ENCODE measurements at places on chromosomes 7 and 10.

- no peak for DNase-seq
These were observed 74.6 kb upstream of the KIF5B start for GRCh38 chr10:32130788-32131187.

DNA sequence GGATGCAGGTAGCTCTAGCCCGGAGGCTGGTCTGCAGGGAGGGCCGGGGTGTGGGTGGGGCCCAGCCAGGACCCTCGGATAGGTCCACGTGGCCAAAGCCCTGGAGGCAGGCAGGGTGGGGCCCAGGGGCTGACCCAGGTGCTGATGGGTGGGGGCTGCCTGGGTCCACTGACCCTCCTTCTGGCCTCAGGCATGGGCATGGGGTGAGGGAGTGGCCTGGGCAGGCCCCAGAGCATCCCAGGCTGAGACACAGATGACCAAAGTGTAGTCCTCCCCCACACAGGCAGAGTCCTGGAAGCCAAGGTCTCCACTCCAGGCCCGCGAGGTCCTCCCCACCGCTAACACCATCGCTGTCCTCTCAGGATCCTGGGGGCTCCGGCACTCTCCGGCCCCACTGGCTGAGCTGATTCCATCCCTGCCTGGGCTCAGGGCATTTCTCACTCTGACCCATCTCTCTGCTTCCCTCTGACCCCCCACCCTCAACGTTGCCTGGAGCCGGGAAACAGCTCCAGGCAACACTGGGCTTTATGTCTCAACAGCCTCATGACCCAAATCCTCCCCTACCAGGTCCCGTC, 20.7 kb upstream of the PPP2R2D start:
- no peak for DNase-seq

DNA sequence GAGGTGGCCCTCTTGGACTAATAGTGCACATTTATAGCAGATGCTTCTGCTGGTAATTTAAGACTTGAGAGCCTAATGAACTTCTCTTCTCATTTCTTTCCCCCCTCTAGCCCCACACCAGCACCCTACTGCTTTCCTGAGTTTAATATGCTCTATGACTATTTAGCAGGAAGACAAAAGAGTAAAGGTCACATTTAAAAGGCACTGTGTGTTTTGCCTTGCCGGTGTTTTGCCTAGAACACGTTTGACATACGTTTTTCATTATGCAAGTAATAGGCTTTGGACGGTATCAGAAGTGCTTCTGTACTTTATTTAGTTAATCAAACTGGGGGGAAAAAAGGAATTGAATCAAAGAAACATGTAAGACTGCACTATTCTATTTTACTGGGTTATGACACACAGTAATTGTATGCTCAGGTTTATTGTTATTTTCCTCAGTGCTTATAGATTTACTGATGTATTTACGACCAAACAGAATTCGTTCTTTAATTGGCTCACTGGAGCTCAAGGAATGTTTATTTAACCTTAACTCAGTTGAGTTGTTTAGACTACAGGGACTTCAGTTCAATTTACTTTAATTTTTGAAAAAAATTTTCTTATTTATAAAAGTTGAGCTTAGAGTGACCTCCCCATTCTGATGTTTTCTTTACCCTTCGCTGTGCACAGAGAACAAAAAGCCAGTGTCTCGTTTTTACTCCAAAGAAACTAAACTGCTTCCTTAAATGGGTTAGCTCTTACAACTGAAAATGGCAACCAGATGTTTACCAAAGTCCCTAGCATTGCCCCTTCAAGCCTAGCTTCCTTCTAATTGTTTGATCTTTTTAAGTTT, 35.4 kb downstream of the CPED1 start:
- no peak for DNase-seq

DNA sequence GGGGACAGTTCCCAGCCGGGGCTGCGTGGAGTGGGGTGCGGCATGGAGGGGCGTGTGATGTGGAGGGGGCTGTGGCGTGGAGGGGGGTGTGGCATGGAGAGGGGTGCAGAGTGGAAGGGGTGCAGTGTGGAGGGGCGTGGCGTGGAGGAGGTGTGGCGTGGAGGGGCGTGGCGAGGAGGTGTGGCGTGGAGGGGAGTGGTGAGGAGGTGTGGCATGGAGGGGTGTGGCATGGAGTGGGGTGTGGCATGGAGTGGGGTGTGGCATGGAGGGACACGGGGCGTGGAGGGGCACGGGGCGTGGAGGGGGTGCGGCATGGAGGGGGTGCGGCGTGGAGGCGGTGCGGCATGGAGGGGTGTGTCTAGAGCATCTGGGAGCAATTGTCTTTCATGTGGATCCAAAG, 33.6 kb downstream of the NKX6-2 start:
- no peak for DNase-seq

- no peak for DNase-seq
These were observed 79.7 kb downstream of the ALOX5 start for GRCh38 chr10:45453639-45454255.

DNA sequence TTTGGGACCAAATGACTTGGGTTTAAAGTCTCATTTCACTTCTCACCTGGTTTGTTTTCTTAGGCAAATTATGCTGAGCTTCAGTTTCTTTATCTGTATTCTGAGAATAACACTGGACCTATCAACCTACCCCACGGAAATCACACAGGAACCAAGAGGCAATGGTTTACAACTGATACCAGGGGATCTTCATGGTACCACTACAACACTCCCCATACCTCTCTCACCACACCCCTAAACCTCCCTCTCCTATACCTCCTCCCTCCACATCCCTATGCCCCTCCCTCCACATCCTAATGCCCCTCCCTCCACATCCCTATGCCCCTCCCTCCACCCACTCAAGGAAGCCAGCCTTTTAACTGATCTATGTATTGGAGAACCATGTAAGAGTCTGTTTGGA, 9.9 kb downstream of the FAM204A start:
- DNase-seq = no peak

DNA sequence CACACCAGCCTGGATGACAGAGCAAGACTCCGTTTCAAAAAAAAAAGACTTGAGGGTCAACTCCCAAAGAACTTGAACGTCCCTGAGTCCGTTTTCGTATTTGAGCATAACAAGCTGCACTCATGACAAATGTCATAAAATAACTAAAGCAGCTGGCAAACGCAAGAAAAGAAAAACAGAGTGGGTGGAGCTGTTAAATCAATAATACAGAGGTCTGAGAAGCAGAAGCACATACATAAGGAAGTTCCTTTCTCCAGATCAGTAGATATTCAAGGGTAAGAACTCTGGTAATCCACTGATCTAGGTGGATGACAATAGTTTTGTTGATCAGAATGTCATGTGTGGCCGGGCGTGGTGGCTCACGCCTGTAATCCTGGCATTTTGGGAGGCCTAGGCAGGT, 150.1 kb downstream of the FAM107B start:
- DNase-seq = no peak

DNA sequence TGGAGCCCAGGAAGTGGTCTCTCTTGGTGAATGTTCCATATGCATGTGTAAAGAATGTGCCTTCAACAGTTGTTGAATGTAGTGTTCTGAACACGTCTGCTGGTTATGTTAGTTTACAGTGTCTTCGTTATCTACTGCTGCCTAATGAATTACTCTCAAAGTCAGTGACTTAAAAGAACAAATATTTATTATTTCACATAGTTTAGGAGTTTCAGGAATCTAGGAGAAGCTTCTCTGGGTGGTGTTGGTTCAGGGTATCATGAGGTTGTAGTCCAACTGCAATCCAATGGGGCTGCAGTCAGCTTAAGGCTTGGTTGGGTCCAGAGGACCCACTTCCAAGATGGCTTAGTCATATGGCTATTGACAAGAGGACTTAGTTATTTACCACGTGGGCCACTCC, 36.6 kb upstream of the IGFBP3 start:
- no peak for DNase-seq

DNA sequence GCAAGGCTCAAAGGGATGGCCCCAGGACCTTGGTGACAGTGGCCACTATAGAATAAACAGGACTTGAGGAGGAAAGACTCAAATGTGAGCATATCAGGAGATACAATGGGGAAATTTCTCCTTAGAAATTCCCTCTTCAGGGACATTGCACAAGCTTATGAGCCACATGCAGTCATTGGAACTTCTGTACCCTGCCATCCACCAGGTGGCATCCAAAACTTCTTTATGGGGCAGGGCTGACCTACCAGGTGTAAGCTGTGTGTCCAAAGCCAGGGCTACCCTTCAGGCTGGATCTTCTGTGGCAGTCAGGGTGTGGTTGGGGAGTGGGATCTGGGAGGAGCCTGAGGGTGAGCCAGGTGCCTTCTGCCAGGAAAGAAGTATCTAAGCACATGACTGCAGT, 36.6 kb upstream of the LRRC18 start:
- no peak for DNase-seq

- no peak for DNase-seq
These were observed 128.9 kb downstream of the VIPR2 start for GRCh38 chr7:159015454-159016410.

GRCh38 chr7:44104860-44105771, 971 bp downstream of the AEBP1 start:
- DNase-seq = no peak

GRCh38 chr7:78510580-78511188, 712.1 kb downstream of the PHTF2 start:
- DNase-seq = peak; percentile 34

- no peak for DNase-seq
These were observed 24.1 kb downstream of the SORCS3 start for GRCh38 chr10:104665174-104665573.

DNA sequence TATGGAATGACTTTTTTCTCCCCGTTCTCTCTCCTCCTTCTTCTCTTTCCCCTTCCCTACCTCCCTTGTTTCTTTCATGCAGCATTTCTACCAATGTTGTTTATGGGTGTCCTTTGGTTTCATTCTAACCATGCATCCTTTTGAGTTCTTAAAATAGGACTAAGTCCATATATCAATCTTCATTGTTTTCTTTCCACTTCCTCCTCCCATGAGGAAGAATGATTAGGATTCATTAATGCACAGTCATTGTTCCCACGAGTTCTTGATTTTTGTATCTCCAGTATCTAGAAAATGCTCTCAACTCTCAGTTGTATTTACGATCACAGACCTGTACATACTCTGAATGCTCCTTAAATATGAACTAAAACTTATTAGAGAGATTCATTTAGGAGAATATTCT, 153.3 kb downstream of the LRRC4 start:
- DNase-seq = peak; percentile 25

DNA sequence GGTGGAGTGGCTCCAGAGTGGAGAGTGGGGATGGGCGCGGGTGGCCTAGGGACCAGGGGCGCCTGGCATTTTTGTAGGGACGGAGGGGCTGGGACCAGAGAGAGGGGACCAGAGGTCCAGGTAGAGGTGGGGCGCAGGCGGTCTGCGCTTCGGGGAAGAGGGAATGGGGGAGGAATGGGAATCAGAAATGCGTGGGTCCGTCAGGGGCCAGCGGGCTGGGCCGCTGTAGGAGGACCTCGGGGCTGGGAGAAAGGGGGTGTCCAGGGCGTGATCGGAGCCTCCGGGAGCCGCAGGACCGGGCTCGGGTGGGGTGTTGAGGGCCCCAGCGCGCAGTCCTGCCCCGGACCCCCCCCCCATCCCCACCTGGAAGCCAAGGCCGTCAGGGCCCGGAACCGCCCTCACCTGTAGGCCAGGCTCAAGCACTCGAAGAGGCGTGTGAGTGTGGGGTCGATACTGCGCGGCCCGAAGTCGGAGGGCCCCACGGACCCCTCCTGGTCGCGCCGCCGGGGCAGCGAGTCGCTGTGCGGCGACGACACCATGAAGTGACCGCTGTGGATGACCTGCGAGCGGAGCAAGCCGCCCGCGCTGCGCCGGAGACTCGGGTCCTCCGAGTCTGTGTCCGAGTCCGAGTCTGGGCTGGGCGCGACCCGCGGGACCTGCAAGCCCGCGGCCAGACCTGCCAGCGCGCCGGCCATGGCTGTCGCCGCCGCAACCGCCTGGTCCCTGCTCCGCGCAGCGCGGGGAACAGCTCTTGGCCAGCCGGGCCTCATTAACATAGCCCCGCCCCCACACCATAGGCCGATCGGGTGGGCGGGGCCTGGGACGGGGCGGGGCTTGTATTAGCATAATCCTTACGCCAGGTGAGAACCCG, at the start of gene MLXIPL:
Gene MLXIPL (minus strand): TSS at position 725 of the 871 bp plus-strand sequence. CDS start 30 bp downstream, at position 695.
- DNase-seq = peak; percentile 33

DNA sequence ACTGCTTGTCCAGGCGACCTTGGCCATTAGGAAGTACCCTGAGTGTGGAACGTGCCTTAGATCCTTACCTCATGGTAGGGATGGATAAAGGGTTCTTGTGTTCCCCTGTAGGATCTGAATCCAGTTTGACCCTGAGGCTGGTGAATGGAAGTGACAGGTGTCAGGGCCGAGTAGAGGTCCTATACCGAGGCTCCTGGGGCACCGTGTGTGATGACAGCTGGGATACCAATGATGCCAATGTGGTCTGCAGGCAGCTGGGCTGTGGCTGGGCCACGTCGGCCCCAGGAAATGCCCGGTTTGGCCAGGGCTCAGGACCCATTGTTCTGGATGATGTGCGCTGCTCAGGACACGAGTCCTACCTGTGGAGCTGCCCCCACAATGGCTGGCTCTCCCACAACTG, 31.6 kb downstream of the DMBT1 start:
- no peak for DNase-seq

GRCh38 chr7:16638282-16639280, 7.0 kb downstream of the ANKMY2 start:
- no peak for DNase-seq

GRCh38 chr10:58300676-58301075, 31.7 kb downstream of the CISD1 start:
- no peak for DNase-seq

DNA sequence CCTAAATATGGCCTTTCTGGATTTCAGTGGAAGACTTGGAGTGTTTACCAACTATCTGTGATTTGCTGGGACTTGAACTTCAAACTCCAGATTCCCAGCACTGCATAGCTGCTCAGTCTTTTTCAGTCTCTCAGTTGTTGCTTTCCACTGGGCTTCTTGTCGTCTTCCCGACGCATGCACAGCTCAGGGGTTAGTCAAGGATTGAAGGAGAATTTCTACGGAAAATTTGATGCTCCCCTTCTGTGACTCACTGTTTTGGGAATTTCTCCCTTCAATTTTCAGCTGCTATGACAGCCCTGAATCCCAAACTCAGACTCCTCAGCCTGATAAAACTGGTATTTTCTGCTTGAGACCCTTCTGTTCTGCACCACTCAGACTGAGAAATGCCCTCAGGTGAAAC, 91.7 kb downstream of the CYP26A1 start:
- DNase-seq = no peak

DNA sequence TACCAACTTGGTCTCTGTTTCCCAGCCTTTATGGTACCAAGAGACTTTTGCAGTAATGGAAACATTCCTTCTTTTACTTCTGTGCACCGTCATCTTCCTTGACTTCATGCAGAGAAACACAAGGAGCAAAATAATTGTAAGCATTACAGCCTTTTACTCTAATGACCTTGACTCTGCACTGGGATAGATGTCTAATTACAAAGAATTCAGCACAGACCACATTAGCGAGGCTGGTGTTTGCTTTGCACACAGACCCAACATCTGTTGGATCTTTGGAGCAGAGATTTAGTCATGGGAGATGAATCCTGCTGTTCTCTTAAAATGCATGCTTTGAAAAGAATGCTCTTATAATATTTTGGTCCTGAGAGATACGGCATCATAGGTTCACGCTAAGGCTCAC, 261.6 kb downstream of the TWIST1 start:
- no peak for DNase-seq

DNA sequence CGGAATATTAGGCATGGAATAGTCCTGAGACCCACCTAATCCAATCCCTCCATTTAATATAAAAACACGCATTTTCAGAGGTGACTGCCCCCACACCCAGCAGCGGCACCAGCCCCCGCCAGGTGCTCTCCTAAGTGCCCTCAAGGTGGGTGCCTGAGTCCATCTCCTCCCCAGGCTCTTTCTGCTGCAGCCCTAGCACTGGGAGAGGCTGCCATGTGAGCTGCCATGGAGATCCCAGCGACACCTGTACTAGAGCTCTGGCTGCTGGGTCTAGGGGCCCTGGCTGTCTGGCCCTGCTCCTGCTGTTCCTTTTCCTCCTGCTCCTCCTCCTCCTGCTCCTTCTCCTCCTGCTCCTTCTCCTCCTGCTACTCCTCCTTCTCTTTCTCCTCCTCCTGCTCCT, 191.1 kb upstream of the BMPER start:
- no peak for DNase-seq

Data from kidney capillary endothelial cell (primary cell).